Activated naive CD8-positive, alpha-beta T cell treated with anti-CD3 and anti-CD28 coated beads, Interleukin-2, amount 10 ng/mL, durations not matched to agents 7 days and 5 days (primary cell): ENCODE measurements at places on chromosomes 13 and 19. TPM values are rescaled to one million over a fixed set of nuclear protein-coding genes. Genes with fewer than 3 reads are reported as not detected.

GRCh38 chr13:40920826-40921225, 98.3 kb downstream of the ELF1 start:
- peaks cover 3% of the 10 kb centered on the region for H3K36me3 ChIP-seq
- no peak for DNase-seq
- H3K27ac ChIP-seq, result peak overlapping the region; percentile 85
- peak overlapping the region; percentile 89 for H3K4me3 ChIP-seq
- no peaks in the 10 kb centered on the region for H3K27me3 ChIP-seq

GRCh38 chr19:56507446-56508289, at the start of gene ZNF471:
ZNF471 (plus strand) TSS chr19:56507855; CDS start chr19:56511572, 3,717 bp downstream.
- H3K36me3 ChIP-seq, result peaks cover 5% of the 10 kb centered on the region
- H3K27ac ChIP-seq, result no peak within 1 kb of the TSS
- DNase-seq, result peak; percentile 94
- H3K27me3 ChIP-seq, result no peaks in the 10 kb centered on the region

GRCh38 chr13:88217883-88218282, 546.7 kb downstream of the SLITRK5 start:
- no peak for DNase-seq
- H3K4me3 ChIP-seq, result no peak overlapping the region
- H3K4me1 ChIP-seq, result no peaks in the 10 kb centered on the region
- no peak overlapping the region for H3K27ac ChIP-seq

CPB2 gene
- total RNA-seq, result not detected

CCL25 gene
- total RNA-seq, result 15.9 TPM

CD33 gene
- total RNA-seq, result 10.6 TPM
